ENCODE measurements at places on chromosomes 12 and 14.

DNA sequence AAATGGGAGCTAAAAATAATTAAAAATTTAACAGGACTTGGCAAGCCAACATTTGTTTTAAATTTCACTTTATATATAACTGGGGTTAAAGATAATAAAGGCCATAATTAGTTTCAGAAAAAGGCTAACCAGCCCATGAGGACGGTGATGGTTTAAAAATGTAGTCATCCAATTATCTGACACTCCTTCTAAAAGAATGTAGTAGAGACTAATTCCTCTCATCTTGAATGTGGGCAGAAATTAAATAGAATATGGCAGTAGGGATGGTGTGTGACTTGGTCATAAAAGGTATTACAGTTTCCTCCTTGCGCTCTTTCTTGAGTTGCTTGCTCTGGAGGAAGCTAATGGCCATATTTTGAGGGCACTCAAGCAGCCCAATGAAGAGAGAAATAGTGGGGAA, 49.1 kb upstream of the PTPRB start:
- no peak for DNase-seq

DNA sequence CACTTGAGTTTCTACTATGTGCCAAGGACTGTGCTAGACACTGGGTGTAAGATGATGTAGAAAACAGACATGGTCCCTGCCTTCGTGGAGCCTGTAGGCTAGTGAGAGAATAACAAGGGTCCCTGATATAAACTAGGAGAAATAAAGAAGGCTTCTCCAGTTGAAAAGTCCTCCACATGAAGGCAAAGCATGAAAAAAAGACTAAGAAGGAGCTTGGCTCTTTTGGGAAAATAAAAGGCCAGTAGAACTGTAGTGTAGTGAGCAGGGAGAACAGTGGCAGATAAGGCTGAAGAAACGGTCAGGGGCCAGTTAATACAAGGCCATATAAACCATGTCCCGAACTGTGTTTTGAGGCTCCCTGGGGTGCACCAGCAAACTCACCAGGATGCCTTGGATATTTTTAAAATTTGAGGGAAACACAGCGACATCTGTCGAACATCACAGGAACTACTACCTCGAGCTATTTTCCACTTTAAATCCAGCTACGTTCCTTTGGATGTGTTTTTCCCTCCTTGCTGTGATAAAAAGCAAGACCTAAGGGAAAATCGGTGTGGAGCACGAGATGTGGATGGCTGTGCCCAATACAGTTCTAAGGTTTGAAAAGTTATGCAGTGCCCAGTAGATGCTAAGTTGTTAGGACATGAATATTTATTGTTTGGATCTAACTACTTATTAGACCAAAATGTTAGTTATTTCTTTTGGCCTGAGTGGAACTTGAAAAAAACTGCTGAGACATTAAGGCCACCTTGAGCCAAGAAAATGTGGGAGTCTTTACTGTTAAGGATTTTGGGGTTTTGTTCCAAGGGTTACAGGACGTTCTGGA, 8.5 kb upstream of the CFL2 start:
- DNase-seq: peak; percentile 51

- no peak for DNase-seq
Observed at GRCh38 chr14:91417983-91418386, 365 bp upstream of the CCDC88C start.

DNA sequence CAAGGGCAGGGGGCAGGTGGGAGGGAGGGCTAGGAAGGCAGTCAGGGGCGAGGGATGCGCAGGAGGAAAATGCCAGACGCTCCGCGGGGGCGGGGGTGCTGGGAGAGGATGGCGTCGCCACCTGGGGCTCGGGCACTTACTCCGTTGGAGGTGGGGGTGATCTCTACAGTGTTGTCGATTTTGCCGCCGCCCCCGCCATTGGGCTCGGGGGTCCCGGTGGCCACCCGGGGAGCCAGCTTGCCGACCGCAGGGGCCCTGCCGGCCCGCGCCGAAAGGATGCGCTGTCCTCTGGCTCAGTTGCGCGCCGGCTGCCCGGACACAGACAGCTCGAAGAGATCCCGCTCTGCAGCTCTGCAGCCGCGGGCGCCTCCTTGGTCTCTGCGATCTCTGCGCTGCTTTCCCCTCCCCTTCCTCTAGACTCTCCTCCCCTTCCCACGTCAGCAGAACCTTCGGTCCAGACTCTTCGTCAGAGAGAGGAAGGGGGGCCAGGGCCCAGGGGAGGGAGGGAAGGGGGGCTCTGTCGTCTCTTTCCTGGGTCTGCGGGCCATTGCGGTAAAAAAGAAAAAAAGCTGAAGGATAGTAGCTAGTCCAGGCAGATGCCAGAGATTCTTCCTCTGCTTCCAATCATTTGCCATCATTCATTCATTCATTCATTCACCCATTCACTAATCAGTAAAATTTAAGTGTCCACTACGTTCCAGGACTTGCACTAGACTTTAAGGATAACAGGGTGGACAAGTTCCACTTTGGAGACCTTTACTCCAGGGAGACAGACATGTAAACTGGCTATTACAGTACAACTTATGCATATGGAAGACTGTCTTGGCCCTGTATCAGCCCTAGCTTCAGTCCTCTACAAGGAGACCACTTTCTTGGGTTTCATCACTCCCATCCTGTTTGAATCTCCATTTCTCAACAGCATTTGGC, at the start of gene SLC22A17:
TSS of gene SLC22A17 (minus strand) at position 382 of the 927 bp plus-strand sequence.
- peak; percentile 89 for DNase-seq

DNA sequence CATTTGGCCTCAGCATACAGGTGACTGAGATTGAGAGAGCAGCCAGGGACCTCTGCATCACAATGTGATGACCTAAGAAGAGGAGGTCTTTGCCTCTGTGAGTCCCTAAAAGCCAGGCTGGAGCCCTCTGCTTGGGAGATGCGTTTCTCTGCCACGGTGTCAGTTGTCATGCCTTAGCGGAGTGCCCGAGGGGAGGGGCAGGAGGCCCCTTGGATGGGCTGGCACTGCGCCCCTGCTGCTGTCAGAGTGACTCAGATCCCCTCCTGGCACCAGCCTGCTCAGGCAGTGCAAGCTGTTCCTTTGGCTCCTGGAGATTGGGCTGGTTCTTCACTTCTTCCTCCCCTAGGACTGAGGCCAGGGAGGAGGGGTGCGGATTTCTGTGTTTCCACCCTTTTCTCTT, 64.9 kb upstream of the KCNA5 start:
- DNase-seq: no peak

GRCh38 chr12:51524386-51524901, 66.6 kb upstream of the SCN8A start:
- DNase-seq: no peak

- DNase-seq: no peak
Observed at GRCh38 chr12:11460343-11461023, 65.1 kb upstream of the PRB2 start.

DNA sequence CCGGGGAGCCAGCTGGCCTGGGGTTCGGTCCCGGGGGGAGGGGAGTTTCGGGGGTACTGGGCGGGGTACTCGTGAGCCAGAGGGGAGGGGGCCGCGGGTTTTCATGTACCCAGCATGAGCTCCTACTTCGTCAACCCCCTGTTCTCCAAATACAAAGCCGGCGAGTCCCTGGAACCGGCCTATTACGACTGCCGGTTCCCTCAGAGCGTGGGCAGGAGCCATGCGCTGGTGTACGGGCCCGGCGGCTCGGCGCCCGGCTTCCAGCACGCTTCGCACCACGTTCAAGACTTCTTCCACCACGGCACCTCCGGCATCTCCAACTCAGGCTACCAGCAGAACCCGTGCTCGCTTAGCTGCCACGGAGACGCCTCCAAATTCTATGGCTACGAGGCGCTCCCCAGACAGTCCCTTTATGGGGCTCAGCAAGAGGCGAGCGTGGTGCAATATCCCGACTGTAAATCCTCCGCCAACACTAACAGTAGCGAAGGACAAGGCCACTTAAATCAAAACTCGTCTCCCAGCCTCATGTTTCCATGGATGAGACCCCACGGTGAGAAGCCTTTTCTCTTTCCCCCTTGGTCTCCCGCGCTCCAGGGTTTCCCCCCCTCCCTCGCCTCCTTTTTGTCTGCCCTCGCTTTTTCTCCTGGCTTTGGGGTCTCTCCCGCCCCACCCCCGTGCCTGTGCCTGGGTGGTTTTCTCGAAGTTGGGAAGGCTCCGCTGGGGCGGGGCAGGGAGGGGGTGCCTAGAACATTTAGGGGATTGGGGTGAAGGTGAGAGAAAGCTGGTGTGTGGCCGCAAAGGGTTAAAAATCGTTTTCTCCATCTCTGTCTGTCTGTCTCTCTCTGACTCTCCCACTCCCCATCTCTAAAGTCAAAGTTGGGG, 627 bp downstream of the HOXC8 start:
- DNase-seq: no peak

- DNase-seq: no peak
Observed at GRCh38 chr12:53173085-53173715, 7.3 kb upstream of the ZNF740 start.

- DNase-seq: no peak
Observed at GRCh38 chr12:26611598-26611997, 221.4 kb downstream of the ITPR2 start.

GRCh38 chr14:93207468-93208308, 632 bp downstream of the UBR7 start:
- no peak for DNase-seq

DNA sequence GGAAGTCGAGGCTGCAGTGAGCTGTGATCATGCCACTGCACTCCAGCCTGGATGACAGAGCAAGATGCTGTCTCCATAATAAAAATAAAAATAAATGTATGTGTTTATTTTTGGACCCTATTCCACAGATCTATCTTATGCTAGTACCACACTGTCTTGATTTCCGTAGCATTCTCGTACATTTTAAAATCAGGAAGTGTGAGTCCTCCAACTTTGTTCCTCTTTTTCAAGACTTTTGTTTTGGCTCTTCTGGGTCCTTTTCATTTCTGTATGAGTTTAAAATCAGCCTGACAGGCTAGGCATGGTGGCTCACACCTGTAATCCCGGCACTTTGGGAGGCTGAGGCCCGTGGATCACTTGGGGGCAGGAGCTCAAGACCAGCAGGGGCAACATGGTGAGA, 25.8 kb downstream of the DAO start:
- DNase-seq: no peak

DNA sequence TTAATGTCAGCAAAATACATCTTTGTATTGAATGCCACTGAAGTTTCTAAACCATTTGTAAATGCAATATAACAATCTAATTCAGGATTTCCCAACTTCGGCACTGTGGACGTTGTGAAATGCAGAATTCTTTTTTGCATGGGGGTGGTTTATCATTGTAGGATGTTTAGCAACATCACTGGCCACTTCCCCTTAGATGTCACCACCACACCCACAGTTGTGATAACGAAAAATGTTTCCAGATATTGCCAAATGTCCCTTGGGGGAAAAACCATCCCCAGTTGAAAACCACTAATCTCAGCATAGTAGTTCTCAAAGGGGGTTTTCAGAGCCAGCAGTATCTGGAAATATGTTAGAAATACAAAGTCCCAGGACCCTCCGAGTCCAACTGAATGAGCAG, 203.3 kb downstream of the NAV3 start:
- DNase-seq: no peak

DNA sequence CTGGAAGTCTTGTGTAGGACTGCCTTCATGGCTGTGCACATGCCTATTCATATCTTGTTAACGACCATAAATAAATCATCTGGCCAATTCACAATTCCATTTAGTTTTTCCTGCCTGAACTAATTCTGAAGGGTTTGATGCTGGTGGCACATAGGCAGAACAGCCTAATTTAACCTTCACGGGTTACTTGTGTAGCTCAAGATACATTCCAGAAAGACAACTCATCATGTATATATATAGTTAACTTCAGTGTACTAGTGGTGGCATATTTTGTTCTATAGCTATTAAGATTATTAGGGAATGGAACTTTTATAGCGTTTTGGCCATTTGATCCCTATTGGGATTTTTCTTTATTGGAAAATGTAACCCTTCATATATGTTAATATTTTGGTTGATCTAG, 31.4 kb downstream of the CFAP54 start:
- DNase-seq: no peak

- DNase-seq: no peak
Observed at GRCh38 chr12:76303989-76304460, 44.2 kb downstream of the BBS10 start.

DNA sequence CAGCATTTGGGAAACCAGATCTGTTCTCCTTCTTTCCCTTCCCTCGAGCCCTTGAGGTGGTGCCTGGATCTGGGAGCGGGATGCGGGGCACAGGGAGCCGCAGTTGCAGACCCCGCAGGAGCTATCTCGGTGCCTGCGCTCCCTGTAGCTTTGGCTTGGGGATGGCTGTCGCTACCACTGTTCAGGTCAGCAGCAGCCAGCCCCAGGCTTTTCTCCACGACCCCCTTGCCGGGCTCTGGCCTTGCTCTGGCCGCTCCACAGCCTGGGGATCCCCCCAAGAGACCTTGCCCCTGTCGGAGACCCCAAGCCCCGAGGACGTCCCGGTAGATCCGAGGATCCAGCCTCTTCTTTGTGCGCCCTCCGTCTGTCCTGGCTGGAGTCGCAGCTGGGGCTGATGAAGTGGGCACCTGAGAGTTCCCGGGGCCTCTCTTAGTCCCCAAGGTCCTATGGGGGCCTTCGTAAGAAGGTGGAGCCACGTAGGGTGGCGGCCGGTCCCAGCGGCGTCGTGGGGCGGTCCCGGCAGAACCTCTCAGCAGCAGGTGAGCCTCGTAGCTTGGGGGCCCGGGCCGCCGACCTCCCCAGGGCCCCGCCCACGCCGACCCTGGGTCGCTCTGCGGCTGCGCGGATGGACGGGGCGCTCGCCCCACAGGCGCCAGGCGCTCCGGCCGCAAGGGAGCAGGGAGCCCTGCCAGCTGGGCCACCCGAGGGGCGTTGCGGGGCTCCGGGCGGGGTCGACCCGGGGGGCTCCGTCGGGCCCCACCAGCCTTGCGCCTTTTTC, 1.3 kb downstream of the DDN start:
- DNase-seq: peak; percentile 82

GRCh38 chr14:80536456-80536855, 325.2 kb upstream of the DIO2 start:
- no peak for DNase-seq

- DNase-seq: no peak
Observed at GRCh38 chr14:96581026-96581425, 78.8 kb downstream of the PAPOLA start.

- DNase-seq: no peak
Observed at GRCh38 chr14:103456167-103456835, 66.3 kb downstream of the CKB start.

GRCh38 chr12:26555139-26555538, 277.9 kb downstream of the ITPR2 start:
- no peak for DNase-seq

GRCh38 chr14:102096569-102097188, 9.8 kb upstream of the HSP90AA1 start:
- DNase-seq: peak; percentile 70

DNA sequence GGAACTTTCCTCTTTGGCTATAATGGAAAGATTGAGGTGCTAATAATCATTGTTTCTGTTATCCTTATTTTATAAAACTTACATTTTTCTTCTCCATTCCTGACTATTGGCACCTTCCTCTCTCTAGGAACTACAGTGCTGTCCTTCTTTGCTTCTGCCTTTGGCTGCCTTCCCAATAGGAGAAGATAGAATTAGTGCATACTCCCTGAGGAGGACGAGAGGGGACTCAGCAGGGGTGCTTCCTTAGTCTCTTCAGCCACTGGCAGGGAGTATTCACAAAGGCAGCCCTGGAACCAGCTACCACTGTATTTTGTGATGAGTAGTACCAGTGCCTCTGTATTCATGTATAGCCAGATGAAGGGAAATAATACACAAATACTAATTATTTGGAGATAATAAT, 208.5 kb downstream of the FOXG1 start:
- no peak for DNase-seq

Measured in D721Med (cell line).